Hematopoietic multipotent progenitor cell treated with erythropoietin and hydrocortisone succinate and interleukin-3 and kit ligand, for 8 days (in vitro differentiated cells): ENCODE measurements at places on chromosomes 4 and X.

DNA sequence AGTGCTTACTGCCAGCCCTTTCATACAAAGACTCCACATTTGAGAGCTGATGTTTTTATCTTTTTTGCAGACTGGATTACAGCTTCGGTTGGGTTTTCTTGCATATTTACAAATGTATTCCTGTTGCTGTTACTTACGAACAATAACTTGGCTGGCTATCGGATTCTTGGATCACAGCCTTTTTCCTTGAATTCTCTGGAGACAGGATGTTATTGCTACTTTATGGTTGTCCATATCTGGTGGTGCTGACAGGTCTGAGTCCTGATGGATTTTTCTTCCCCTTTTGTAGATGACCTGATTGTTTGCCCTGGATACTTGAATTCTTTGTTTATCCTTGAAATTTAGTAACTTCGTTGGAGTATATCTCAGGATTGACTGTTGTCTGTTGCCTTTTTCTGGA lies 77.7 kb downstream of the PDK3 start:
- no peak for DNase-seq

GRCh38 chr4:33067221-33067620 lies 2347.1 kb downstream of the PCDH7 start:
- DNase-seq, result no peak

DNA sequence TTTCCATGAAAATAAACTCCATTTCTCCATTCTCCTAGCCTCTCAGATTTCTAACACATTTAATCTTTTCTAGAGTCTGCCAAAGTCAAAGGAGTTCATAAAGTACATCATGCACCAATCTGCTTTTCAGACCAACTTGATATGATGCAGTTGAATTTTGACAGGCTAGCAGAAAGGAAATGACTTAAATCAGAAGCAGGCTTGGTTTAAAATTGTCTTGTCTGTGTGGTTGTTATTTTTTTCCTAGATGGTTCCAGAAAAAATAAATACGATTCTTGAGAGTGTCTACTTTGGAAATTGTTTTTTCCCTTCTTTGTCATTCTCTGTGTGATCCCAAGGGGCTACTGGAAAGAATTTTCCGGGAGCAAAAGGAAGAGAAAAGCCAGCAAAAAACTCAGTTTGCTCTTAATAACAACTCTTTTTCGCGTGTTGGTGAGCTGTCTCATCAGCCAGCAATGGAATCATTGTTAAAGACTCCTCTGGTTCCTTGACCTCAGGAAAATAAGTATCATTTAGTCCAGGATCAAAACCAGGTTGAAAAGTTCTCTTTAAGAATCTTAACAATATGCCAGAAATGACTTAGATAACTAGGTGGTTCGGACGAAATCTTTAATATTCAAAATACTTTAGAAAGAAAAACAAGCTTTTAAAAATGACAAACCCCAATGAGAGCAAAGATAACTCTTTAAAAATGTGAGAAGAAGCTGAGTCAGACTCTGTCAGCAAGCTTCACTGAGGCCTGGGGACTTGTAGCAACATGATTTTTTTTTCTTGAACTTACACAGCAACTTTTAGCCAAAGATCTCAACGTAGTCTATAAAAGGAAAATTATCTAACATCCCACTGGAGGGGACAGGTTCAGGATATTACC lies 49.7 kb upstream of the GAB1 start:
- DNase-seq, result no peak

GRCh38 chrX:74536832-74537371 lies 77.5 kb downstream of the RLIM start:
- DNase-seq, result no peak

GRCh38 chr4:158802914-158803313 lies 34.1 kb downstream of the FNIP2 start:
- peak; percentile 50 for DNase-seq

DNA sequence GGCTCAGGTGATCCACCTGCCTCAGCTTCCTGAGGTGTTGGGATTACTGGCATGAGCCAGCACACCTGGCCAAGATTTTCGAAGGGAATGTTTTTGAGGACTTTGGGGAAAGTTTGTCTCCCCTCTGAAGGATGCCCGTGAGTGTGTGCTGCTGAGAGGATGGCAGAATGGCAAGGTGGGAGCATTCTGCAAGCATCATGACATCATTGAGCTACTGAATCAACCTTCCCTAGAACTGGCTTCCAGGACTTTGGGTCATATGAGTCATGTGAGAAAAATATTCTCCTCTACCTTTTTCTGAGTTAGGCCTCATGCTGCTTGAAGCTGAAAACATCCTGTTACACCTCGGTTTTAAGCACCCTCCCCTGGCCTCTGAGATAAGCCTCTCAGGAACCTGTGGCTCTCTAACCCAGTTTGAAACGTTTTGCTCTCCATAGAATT lies 31.0 kb downstream of the TMEM131L start:
- DNase-seq, result peak; percentile 27

GRCh38 chrX:8803326-8803725 lies 2.1 kb upstream of the FAM9A start:
- DNase-seq, result no peak

DNA sequence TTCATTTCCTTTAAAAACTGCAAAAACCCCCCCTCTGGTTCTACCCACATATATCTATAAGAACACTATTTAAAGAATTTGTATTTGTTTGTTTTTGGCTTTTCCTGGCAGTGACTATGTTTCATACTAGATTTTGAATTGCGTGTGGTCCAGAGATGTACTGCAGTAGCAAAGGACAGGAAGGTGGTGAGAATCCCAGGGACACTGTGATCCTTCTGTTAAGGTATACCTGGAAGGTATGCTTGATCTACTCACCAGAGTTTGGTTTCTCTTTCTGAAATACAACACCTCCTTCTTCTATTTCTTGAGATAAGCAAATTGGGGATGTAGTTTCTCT lies 129.6 kb upstream of the RASGEF1B start:
- no peak for DNase-seq

- no peak for DNase-seq
Measured at GRCh38 chrX:150224676-150225075, 138.4 kb upstream of the MAMLD1 start.

- DNase-seq, result no peak
Measured at GRCh38 chr4:152554742-152555141, 18.9 kb upstream of the FBXW7 start.

GRCh38 chr4:178316211-178316610 lies 874.0 kb upstream of the AGA start:
- no peak for DNase-seq

- no peak for DNase-seq
Measured at GRCh38 chr4:106796876-106797275, 239.2 kb downstream of the DKK2 start.

DNA sequence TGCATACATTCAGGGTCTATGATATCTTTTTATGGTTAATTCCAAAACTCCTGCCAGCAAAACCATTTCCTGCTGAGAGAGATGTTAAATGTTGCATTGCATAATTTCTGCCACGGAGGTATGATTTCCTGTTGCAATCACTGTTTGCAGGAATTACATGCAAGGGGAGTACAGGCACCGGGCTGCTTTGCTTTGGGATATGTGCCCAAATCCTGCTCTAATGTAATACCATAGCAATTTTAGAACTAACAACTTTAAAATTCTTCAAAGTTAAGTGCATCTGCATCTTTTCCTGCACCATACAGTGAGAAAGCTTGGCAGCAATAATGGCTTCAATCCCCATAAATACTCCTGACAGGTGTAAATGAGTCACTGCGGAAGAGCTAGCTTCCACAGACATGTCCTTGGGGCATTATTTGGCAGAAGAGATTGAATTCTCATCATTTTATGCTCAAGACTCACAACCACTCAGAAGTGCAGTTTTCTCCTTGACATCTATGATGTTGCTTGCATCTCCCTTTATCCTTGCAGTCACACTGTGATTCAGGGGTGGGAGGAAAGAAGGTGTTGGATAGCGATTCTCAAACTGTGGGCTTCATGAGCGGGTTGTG lies 29.6 kb downstream of the TRIM2 start:
- no peak for DNase-seq

GRCh38 chr4:98343626-98344025 lies 82.4 kb downstream of the RAP1GDS1 start:
- no peak for DNase-seq
